ENCODE measurements at places on chromosomes 16 and 17.

DNA sequence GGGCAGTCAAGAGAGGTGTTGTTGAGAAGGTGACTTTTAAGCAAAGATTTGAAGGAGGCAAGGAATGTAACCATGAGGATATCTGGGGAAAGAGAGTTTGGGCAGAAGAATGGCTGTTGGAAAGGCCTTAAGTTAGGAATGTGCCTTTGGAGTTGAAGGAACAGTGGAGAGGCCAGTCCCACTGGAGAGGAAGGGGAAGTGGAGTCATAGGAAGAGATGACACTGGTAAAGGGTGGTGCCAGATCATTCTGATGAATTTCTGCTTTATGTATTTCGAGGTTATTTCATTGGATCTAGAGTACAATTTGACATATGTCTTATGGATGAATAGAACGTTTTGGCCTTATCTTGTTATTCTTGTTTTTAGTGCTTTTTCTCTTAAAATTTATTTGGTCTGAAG lies 93.5 kb downstream of the WWP2 start:
- no peak for DNase-seq

- DNase-seq = no peak
Observed at GRCh38 chr16:56897026-56897799, 32.2 kb downstream of the SLC12A3 start.

DNA sequence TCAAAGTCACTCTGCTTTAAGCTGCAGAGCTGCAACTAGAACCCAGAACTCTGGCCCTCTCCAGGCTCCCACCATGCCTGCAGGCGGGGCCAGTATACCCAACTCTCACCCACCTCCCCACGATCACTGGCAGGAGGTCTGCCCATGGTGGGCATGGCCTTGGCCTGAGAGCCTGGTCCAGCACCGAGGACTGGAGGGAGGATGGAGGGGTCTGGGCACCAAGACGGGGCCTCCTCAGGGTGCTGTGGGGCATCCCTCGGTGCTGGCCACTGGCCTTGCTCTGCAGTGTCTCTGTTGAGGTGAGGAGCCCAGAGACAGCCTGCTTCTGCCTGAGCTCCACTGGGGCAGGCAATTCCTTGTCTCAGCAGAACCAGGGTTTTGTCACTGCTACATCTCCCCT lies 1.5 kb upstream of the KRT16 start:
- DNase-seq = no peak

- DNase-seq = no peak
Observed at GRCh38 chr17:76000755-76001521, at the start of gene CDK3. Gene CDK3 (plus strand): TSS chr17:76000855. CDS start chr17:76001426, 571 bp downstream.

- no peak for DNase-seq
Observed at GRCh38 chr17:78672871-78673371, 95.7 kb upstream of the DNAH17 start.

GRCh38 chr17:57405491-57406072 lies 149.3 kb downstream of the MSI2 start:
- DNase-seq = no peak

- no peak for DNase-seq
Observed at GRCh38 chr17:29014716-29015115, 8.9 kb upstream of the SEZ6 start.

GRCh38 chr17:79057737-79058385 lies 16.8 kb upstream of the ENGASE start:
- DNase-seq = no peak

GRCh38 chr16:30740364-30741251 lies 7.6 kb upstream of the PHKG2 start:
- DNase-seq = no peak

Data from iPS DF 6.9 (cell line).